ENCODE measurements at places on chromosomes 5 and 9. TPM values are rescaled to one million over a fixed set of nuclear protein-coding genes. Genes with fewer than 3 reads are reported as not detected.

The OR2S2 gene
- not detected for total RNA-seq

The ENHO gene
- total RNA-seq: not detected

- H3K36me3 ChIP-seq: no peaks in the 10 kb centered on the region
- H3K4me1 ChIP-seq: no peaks in the 10 kb centered on the region
- H3K27ac ChIP-seq: no peak overlapping the region
These were observed 31.5 kb upstream of the SGCD start for GRCh38 chr5:156295431-156295830.

DNA sequence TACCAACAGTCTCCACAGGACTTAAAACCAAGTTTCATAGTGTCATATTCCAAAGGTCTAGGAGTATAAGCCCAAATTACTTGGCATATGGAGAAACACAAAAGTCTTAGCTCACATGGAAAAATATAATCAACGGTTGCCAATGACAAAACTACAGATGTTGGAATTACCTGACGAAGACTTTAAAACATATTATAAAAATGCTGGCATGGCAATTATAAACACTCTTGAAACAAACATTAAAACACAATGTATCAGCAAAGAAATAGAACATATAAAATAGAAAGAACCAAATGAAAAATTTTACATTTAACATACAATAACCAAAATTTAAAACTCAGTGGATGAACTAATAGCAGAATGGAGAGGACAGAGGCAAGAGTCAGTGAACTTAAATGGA lies 7.9 kb upstream of the WDR41 start:
- H3K27ac ChIP-seq: no peak overlapping the region
- H3K4me3 ChIP-seq: no peak overlapping the region
- H3K36me3 ChIP-seq: no peaks in the 10 kb centered on the region
- peaks cover 19% of the 10 kb centered on the region for H3K27me3 ChIP-seq

DNA sequence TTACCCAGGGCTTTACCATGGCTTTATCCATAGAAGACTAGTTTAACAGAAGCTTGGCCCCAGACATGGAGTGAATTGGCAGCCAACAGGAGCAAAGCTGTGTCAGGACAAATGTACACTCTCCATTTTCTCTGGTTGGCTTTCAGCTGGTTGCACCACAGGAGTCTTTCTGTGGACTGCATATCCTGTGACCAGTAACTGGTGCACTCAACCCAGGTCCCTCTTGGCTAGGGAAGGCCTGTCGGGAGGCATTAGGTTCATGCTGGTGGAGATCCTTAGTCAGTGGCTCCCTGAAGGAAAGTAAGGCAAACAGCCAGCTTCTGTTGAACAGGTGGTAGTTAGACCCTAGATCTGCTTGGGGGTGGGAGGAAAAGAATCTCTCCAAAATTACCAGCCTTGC lies 146.9 kb upstream of the TLX3 start:
- no peak overlapping the region for H3K4me3 ChIP-seq
- H3K27ac ChIP-seq: no peak overlapping the region
- peaks cover 6% of the 10 kb centered on the region for H3K27me3 ChIP-seq
- H3K4me1 ChIP-seq: no peaks in the 10 kb centered on the region
